Hair follicle dermal papilla cell (primary cell): ENCODE measurements at places on chromosomes 6 and 20. TPM values are rescaled to one million over a fixed set of nuclear protein-coding genes. Genes with fewer than 3 reads are reported as not detected.

C20orf202 gene
- total RNA-seq: 0.16 TPM in 1 of 2 replicates, not detected in the other

ENPP4 gene
- total RNA-seq: 0.36 and 0.97 TPM in 2 replicates

REM1 gene
- 0.16 and 0.36 TPM in 2 replicates for total RNA-seq

DCBLD1 gene
- total RNA-seq: 17.9 and 18.0 TPM in 2 replicates

JPH2 gene
- total RNA-seq: 21.4 and 37.0 TPM in 2 replicates
